ENCODE measurements at places on chromosomes 1 and 21.

DNA sequence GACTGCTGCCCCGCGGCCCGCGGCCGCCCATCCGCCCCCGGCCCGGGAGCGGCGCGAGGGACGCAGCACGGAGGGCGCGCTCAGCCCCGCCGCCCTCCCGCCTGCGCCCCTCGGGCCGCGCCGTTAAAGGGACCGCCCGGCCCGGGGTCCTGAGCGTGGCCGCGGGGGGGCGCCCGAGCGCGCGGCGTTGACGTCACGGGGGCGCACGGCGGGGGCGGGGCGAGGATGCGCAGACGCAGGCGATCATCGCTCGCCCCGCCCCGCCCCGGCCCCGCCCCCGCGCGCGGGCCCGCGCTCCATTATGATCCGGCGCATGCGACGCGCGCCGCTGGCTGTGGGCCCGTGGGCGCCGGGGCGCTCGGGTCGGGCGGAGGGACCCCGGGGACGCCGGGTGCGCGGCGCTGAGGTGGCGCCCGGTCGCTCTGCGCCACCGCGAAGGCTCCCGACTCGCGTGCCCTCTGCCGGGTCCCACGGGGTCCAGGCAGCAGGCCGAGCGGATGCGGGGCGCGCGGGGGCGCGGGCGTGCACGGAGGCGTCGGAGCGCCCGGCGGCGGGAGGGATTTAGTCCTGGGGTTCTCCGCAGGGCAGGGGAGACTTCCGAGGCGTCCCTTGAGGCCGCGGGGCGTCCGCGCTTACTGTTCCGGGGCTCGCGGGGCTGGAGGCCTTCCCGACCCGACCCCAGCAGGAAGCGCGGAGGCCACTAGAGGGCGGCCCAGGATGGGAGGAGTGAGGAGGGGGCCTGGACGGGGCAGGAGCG is at the start of gene DVL1:
Gene DVL1, minus strand, starts transcription at position 163 of the 757 bp plus-strand sequence. CDS start 353 bp downstream, outside the sequence.
- H3K4me3 ChIP-seq: peak within 1 kb of the TSS; percentile 82
- H3K27me3 ChIP-seq: no peaks in the 10 kb centered on the region
- peak; percentile 33 for DNase-seq
- H3K36me3 ChIP-seq: no peaks in the 10 kb centered on the region

- no peaks in the 10 kb centered on the region for H3K4me1 ChIP-seq
- no peak overlapping the region for H3K4me3 ChIP-seq
- no peak overlapping the region for H3K27ac ChIP-seq
- H3K36me3 ChIP-seq: no peaks in the 10 kb centered on the region
- DNase-seq: no peak
- H3K27me3 ChIP-seq: no peaks in the 10 kb centered on the region
These were observed 101.7 kb downstream of the ADAMTS1 start for GRCh38 chr21:26743524-26743923.

- no peak for DNase-seq
- no peaks in the 10 kb centered on the region for H3K27me3 ChIP-seq
- H3K4me3 ChIP-seq: no peak overlapping the region
- H3K27ac ChIP-seq: peak overlapping the region; percentile 6
These were observed 19.3 kb upstream of the ACBD6 start for GRCh38 chr1:180521474-180522212.

DNA sequence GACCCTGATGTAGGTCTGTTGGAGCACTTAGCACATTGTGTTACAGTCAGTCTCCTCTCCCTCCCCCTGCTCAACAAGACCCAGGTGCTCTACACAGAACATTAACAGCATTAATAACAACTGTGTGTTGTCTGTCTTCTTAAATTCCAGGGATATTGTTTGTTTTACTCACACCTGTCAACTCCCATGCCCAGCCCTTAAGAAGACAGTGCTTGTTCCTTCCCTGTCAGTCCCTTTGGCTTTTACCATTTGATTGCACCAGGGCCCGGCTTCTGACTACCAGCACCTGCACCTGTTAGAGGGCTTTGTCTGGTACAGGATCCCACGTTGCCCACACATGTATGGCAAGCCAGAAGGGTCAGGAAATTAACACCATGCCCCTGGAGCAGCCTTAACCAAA is 11.7 kb downstream of the RIMKLA start:
- no peaks in the 10 kb centered on the region for H3K36me3 ChIP-seq
- no peak for DNase-seq
- H3K4me1 ChIP-seq: no peaks in the 10 kb centered on the region

- no peak for DNase-seq
- no peaks in the 10 kb centered on the region for H3K27me3 ChIP-seq
- H3K36me3 ChIP-seq: no peaks in the 10 kb centered on the region
- H3K4me1 ChIP-seq: no peaks in the 10 kb centered on the region
These were observed 3.0 kb upstream of the SMYD2 start for GRCh38 chr1:214277704-214278635.

GRCh38 chr1:115164484-115164883 is 75.2 kb upstream of the TSPAN2 start:
- H3K36me3 ChIP-seq: no peaks in the 10 kb centered on the region
- H3K4me3 ChIP-seq: no peak overlapping the region
- no peaks in the 10 kb centered on the region for H3K27me3 ChIP-seq
- DNase-seq: no peak
- no peaks in the 10 kb centered on the region for H3K4me1 ChIP-seq

- H3K4me3 ChIP-seq: no peak overlapping the region
- H3K4me1 ChIP-seq: no peaks in the 10 kb centered on the region
- no peaks in the 10 kb centered on the region for H3K36me3 ChIP-seq
- no peaks in the 10 kb centered on the region for H3K27me3 ChIP-seq
- no peak for DNase-seq
These were observed 233.9 kb upstream of the CAMK1G start for GRCh38 chr1:209349363-209350308.

DNA sequence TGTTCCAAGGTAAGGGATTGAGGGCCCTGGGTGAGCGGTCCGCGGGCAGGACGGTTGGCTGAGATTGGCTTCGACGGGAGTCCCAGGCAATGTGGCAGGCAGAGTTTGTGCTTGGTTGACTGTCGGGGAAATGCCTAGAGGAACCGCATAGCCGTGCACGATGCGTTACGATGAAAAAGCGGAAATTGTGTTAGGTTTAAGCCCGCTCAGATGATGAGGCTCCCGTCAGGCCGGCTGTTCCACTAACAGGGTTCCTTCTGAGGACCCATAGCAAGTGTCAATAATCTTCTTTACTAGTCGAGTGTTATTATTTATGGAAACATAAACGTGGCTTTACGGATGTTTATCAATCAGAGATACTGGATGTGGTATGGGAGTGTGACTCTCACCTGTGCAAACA is 117.8 kb upstream of the COL6A1 start:
- no peaks in the 10 kb centered on the region for H3K36me3 ChIP-seq
- no peak overlapping the region for H3K4me3 ChIP-seq
- H3K27ac ChIP-seq: no peak overlapping the region
- no peaks in the 10 kb centered on the region for H3K4me1 ChIP-seq
- no peak for DNase-seq
- no peaks in the 10 kb centered on the region for H3K27me3 ChIP-seq

Measured in prostate gland (tissue), 2 donors.